WERI-Rb-1 (cell line): ENCODE measurements at places on chromosomes 3 and 15.

- DNase-seq: no peak
Observed at GRCh38 chr3:80733522-80734176, 965.9 kb upstream of the ROBO1 start.

DNA sequence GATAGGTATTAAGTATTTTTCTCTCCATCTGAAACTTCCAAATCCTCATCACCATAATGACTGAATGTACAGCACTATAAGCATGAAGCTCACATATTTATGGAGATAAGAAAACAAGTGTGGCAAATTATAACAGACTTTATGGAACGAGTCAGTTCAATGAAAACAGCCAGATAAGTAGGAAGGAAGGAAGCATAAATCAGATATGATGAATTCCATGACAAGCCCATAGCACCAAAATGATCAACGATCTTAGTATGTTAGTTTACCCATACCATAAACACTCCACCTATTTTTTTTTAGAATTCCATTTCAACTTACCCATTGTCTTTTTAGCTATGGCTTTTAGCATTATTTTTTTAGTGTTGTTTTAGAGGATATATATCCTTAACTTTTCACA, 169.5 kb downstream of the TNIK start:
- no peak for DNase-seq

- no peak for DNase-seq
Observed at GRCh38 chr3:64111872-64112271, 88.6 kb upstream of the PSMD6 start.

- no peak for DNase-seq
Observed at GRCh38 chr3:46146548-46146947, 61.6 kb downstream of the CCR1 start.

- no peak for DNase-seq
Observed at GRCh38 chr3:160981217-160981938, 123.8 kb downstream of the B3GALNT1 start.

GRCh38 chr3:174417573-174417972, 441.6 kb upstream of the NAALADL2 start:
- DNase-seq: no peak

GRCh38 chr3:155491696-155492095, 198.2 kb upstream of the STRIT1 start:
- no peak for DNase-seq
